ENCODE measurements at places on chromosomes 4 and X.

- DNase-seq, result no peak
Measured at GRCh38 chr4:5887361-5888221, 5.3 kb downstream of the CRMP1 start.

GRCh38 chrX:85381602-85382001 lies 2.1 kb upstream of the POF1B start:
- no peak for DNase-seq

- DNase-seq, result no peak
Measured at GRCh38 chr4:22986262-22986661, 293.5 kb downstream of the GBA3 start.

DNA sequence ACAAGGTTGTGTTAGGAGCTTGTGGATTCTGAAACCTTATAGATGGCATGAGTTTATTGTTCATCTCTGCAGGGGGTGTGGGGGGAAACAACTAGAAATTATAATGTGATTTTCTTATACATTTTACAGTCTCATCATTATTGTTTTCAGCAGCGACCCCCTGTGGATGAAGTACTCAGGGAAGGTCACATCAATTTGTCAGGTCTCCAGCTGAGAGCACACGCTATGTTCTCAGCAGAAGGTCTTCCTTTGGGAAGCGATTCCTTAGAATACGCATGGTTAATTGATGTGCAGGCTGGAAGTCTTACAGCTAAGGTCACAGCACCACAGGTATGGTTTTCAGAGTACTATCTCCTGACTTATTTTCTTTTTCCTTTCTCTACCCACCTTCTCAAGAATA lies 72.2 kb downstream of the BLTP1 start:
- DNase-seq, result peak; percentile 4

GRCh38 chr4:61406677-61407076 lies 206.6 kb downstream of the ADGRL3 start:
- DNase-seq, result no peak

DNA sequence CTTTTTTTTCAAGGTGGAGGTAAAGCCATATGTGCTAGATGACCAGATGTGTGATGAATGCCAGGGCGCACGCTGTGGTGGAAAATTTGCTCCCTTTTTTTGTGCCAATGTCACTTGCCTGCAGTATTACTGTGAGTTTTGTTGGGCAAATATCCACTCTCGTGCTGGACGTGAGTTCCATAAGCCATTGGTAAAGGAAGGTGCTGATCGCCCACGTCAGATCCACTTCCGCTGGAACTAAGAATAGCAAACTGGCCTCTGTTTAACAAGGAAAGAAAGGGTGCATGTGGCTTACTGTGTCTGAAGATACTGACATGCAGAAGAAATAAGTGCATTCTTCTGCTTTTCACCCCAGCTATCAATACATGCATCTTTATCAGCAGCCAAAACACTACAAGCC lies 63.9 kb downstream of the CPEB2 start:
- DNase-seq, result no peak

DNA sequence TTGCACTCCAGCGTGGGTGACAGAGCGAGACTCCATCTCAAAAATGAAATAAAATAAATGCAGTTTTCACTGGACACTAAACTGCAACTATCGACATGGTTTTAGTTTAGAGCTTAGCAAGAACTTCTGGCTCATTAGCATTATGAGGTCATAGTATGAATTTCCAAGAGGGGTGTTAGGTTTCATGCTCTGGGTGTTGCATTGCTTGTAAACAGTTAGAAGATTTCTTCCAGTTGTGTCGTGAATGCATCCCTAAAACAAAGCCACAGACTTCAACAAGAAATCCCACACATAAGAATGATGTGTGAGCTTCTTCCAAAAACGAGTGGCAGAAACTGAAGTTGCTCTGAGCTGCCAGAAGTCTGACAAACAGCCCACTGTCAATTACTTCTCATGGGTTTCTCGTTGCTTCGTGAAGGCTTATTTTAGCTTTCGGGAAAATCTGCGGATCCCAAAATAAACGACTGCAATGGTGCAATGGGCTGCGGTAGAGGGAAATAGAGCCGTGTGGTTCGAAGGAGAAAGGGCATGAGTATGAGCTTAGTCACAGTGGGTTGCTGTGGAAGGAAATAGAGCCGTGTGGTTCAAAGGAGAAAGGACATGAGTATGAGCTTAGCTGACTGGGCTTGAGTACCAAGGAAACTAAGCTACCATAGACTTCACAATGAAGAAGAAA lies 354.9 kb downstream of the DHRSX start:
- no peak for DNase-seq

- no peak for DNase-seq
Measured at GRCh38 chrX:115047715-115048114, 30.3 kb upstream of the IL13RA2 start.

DNA sequence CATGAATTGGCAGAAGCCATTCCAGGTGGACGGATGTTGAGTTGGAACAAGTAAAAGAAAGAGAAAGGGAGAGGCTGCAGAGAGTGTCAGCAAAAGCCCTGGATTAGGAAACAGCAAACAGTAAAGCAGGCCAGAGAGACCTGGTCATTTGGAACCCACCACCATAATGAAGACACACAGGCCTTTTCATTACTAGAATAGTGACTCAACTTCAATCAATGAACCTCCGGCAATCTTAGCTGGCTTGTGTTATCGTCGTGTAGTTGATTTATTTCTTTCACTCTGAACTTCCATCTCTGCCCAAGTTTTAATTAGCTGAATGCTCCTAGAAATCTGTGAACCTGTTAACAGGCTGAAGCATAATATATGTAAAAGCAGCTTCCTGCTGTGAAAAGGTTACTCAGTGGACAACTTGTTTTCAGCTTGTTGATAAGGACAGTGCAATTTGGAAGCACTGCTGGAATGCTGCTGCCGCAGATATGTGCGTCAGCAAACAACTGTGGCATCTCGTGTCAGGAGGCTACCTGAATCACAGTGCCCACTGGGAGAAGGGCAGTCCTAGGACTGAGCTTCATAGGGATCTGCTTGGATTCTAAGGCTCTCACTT lies 68.8 kb downstream of the SPANXN4 start:
- no peak for DNase-seq

DNA sequence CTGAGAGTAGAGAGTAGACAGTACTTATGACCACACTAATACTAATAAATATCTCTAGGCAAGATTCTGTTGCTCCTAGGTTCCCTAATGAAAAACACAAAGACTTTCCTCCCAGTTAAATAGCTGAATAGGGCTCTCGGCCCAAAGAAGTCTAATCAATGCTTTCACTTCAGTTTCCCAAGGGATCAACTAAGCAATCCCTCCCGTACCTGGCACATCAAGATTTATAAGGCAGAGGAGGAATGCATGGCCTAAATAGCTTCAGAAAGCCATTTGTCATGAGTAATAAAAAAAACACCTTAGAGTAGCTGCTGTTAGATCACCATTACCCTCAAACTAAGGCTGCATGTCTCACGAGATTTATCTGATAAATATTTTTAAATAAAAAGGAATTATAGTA lies 56.8 kb upstream of the EXOC1L start:
- no peak for DNase-seq

- no peak for DNase-seq
Measured at GRCh38 chr4:4289597-4289940, 385 bp downstream of the LYAR start.

- DNase-seq, result no peak
Measured at GRCh38 chrX:103663981-103664762, 22.3 kb downstream of the MORF4L2 start.

GRCh38 chr4:17029964-17030363 lies 131.5 kb upstream of the LDB2 start:
- no peak for DNase-seq
